Erythroblast (primary cell): ENCODE measurements at places on chromosomes 12 and 14.

- no peak for DNase-seq
Observed at GRCh38 chr12:41940571-41940970, 204.1 kb downstream of the GXYLT1 start.

GRCh38 chr14:41280745-41281144, 325.9 kb upstream of the LRFN5 start:
- DNase-seq, result no peak

DNA sequence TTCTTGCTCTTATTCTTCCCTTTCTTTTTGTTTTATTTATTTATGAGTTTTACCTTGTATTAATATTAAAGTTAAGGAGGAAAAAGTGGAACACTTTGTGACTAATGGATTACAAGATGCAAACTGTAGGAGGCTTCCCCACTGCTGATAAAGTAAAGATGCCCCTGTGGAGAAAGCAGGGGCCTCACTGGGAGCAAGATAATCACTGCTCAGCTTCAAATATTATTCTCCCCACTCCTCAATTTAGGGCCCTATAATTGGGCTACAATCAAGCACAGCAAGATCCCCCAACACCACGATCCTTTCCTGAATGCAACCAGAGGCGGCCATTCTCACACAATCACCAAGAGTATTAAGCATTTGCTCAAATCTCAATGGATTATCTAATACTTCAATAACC, 149.2 kb downstream of the SLC2A13 start:
- no peak for DNase-seq

DNA sequence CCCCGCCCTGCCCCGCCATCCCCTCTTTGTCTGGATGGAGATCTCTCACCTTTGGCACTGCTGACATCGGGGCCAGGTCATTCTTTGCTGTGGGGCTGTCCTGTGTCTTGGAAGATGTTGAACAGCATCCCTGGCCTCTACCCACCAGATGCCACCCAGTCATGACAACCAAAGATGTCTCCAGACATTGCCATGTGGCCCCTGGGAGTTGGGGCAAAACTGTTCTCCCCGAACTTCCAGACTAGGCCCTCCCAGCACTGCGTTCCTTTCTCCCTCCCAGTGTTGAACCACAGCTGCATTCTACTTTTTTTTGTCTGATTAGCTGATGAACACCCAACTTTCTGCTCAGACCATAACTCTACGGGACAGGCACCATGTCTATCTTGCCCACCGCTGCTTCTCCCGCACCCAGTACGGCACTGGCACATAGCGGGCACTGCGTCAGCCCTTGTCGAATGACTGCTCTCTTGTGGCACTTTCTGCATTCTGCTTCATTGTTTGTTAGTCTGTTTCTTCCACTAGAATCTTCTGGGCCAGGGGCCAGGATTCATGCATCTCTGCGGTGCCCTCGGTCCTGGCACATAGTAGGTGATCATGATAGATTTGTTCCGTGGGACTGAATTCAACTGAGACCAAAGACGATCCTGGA, 13.1 kb upstream of the MYL2 start:
- DNase-seq, result no peak

DNA sequence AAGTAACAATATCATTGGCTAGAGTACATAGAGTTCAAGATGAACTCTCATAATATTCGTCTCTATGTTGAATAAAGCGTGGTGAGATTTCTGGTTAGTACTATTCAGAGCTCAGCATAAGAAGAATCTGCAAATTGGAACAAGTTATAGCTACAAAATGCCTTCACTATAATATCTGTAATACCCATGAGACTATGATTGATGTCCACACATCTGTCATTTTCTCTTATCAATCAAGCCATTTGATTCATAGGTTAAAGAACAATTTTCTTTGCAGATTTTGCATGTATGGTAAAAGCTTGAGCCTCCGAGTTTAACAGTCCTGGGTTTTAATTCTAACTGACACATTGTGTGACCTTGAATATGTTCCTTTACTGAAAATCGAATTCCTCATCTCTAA, 1.4 kb downstream of the SOCS4 start:
- DNase-seq, result no peak

DNA sequence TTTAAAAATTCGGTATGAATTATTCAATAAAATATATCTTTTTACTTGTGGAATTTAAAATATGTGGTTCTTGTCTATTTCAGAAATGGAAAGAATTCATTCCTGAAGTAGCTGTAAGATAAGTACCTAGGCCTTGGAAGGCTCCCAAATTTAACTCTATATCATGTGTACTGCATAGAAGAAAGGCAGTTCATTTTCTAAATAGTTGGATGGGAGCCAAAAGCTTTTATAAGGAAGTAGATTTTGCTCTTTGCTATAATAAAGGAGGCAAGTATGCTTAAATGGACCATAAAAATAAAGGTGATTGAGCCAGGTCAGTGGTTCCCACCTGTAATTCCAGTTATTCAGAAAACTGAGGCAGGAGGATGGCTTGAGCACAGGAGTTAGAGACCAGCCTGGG, 187.5 kb downstream of the ATXN7L3B start:
- DNase-seq, result no peak

GRCh38 chr12:104641862-104642261, 185.1 kb downstream of the CHST11 start:
- DNase-seq, result no peak

GRCh38 chr12:132593071-132593470, 17.3 kb downstream of the LRCOL1 start:
- no peak for DNase-seq

- no peak for DNase-seq
Observed at GRCh38 chr12:117593815-117594400, 232.5 kb upstream of the NOS1 start.

GRCh38 chr12:39804898-39805297, 185.3 kb upstream of the ABCD2 start:
- no peak for DNase-seq

DNA sequence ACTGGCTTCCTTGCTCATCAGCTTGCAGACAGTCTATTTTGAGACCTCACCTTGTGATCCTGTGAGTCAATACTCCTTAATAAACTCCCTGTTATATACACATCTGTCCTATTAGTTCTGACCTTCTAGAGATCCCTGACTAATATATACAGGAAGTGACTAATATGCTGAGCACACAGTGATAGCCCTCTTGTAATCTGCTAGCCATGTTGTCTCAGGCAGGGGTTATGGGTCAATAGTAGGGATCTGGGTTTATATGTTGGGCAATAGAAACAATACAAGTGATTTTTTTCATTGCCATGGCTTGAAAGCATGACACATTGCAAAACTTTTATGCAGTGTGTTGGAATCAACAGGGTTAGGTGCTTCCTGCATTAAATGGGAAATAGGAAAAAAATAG, 562.2 kb downstream of the GALC start:
- DNase-seq, result no peak

GRCh38 chr12:75489187-75489586, 8.6 kb downstream of the GLIPR1 start:
- DNase-seq, result no peak

DNA sequence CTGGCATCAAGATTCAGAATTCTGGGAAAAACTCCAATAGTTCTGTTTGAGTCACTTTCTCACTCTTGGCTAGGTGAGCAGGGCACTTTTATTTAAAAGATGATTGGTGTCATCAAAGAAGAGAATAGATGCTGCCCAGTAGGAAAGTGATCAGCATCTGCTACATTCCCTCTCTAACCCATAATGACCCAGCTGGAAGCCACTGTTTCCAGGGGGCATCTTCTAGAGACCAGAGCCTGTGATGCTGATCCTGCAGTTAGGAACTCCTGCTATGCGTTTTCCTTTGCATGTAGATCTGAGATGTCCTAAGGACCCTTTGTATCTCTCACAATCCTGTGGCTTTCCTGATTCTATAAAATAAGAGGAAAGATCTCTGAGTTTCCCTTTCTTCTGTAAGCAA, 79.9 kb upstream of the TMTC1 start:
- DNase-seq, result no peak

GRCh38 chr12:70444903-70445302, 78.8 kb downstream of the KCNMB4 start:
- DNase-seq, result no peak

DNA sequence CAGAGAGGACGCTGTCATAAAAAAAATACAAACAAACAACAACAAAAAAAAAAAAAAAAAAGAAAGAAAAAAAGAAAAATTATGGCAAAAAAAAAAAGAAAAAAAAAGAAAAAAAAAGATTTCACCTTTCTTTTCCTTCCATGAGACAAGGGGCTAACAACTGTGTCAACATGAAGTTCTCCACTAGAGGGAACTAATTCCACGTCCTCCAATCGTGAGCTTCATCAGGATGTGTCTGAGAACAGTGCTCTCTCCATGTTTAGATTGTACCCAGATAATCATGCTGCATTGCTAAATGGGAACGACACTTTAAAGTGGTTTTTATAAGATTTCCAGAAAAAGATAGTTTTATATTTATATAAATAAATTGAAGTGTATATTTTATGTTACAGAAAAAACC, 96.2 kb upstream of the PTPRB start:
- peak; percentile 56 for DNase-seq

DNA sequence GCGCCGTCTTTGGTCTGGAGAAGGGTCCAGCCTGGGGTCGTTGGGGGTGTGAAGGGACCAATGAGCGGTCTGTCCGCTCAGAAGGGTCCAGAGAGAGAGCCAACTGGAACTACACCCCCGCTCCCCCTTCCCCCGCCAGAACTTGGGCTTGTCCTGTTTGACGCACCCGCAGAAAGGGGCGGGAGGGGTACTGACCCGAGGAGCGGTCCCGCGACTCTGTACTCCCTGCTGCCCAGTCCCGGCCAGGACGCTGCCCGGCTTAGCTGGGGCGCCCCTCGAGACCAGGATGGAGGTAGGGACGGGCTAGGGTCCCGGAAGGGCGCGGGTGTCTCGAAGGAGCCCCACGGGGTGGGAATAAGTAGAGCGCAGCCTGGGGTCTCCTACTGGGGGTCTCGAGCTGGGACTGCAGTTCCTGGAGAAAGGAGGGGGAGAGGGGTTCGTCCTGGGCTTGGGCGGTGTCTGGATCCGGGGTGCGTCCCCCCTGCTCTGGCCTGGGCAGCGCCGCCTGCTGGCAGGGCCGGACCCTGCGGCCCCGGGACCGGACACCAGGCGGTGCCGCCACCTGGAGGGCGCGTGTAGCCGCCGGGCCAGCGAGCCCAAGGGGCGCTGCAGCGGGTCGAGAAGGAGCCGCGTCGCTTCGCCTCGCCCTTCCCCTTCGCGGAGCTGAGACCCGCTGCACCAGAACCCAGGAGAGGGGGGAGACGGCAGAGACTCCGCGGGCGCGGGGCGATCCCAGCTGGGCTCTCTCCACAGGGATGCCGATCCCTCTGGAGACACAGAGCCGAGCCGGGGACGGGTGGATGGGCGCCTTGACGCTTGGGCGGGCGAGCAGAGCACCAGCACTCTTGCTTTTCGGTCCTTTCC, 3.8 kb upstream of the CACNB3 start:
- DNase-seq, result peak; percentile 90

DNA sequence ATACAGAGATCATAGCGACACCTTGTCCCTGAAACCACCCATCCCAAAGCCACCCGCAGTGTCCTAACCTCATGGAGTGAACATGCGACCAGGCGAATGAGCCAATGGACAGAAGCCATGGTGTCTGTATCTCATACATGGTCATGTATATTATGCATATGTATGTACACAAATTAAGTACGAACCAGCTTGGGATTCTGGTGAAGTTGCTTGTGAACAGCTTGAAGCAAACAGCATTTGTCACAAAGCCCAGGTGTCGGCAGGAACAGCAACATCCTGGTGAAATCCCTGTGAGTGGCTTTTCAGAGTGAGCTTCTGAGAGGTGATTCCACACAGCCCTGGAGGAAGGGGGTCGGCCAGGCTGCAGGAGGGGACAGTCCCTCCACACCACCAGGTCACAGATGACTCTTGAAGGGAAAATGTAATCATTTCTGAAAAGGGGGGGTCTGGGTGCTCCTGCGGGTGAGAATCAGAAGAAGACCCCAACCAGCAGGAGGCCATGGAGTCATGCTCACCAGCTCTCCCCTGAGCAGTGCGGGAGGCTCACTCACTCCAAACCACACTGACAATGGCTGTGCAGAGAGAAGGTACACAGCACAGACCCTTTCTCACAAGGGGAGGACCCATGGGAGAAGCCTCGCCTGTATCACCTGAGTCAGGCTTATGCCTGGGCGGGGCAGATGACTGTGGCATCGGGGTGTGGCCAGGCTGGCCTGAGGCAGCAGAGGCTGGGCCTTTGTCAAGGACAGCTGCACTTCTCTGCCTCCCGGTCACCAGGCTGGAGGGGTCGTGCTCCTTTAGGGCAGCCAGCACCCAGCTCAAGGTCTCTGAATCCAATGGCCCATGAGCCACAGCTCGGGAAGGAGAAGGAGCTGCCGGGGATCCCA, 14.3 kb downstream of the CHGA start:
- DNase-seq, result no peak

DNA sequence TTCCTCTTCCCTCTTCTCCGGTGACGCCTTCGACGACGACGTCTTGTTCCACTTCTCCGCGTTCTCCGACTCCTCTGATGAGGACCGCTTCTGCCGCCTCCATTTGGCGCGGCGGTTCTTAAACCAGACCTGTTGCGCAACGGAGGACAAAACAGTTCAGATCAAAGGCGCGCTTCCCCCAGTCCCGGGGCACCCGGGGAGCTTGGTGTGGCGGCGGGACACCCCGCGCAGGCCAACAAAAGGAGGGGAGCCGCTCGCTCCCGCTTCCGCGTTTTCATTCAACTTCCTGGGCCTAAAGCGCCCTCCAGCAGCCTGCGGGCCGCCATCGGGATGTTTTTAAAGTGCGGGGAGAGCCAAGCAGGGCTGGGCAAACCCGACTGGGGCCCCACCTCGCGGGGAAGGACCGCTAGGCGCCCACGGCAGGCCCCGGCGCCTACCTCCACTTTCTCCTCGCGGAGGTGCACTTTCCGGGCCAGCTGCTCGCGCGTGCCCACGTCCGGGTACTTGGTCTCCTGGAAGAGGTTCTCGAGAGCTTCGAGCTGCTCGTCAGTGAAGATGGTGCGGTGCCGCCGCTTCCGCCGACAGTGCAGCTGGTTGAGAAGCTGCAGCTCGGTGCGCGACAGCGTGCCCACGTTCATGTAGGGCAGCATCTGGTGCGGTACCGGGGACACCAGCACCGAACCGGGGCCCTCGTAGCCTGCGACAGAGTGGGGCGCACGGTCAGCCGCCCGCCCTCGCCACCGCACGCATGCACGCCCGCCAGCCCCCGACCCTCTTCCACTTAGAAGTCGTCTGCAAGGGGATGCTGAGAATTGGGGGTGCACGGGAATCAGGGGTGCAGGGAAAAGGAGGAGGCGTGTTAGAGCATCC, 1.2 kb downstream of the GSC start:
- no peak for DNase-seq

GRCh38 chr14:99643343-99643742, 1.6 kb upstream of the HHIPL1 start:
- no peak for DNase-seq
